ENCODE measurements at places on chromosomes 7 and 10.

- DNase-seq, result no peak
Measured at GRCh38 chr10:49257626-49258349, 41.2 kb upstream of the C10orf71 start.

GRCh38 chr10:102814873-102815661, 22.1 kb downstream of the CYP17A1 start:
- DNase-seq, result no peak

DNA sequence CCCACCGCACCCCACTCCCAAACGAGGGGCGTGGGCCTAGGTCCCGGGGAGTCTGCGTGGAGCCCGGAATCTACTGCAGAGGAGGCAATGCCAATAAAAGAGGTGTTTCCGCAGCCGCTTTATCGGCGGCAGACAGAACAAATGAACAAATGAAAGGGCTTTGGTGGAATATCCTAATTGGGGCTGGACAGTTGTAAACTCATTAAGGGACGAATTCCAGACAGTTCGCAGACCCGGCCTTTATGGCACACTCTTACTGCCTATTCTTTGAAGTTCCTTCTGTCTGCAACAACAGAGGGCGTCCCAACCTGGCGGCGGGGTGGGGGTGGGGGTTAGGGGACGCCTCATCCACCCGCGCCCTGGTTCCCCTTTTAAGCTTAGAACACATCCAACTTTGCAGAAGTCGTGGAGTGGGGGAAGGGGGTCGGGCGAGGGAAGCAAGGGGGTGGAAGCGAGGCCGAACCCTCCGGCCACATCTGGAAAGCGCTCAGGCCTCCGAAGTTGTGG, 4.1 kb downstream of the HOXA9 start:
- DNase-seq, result no peak

DNA sequence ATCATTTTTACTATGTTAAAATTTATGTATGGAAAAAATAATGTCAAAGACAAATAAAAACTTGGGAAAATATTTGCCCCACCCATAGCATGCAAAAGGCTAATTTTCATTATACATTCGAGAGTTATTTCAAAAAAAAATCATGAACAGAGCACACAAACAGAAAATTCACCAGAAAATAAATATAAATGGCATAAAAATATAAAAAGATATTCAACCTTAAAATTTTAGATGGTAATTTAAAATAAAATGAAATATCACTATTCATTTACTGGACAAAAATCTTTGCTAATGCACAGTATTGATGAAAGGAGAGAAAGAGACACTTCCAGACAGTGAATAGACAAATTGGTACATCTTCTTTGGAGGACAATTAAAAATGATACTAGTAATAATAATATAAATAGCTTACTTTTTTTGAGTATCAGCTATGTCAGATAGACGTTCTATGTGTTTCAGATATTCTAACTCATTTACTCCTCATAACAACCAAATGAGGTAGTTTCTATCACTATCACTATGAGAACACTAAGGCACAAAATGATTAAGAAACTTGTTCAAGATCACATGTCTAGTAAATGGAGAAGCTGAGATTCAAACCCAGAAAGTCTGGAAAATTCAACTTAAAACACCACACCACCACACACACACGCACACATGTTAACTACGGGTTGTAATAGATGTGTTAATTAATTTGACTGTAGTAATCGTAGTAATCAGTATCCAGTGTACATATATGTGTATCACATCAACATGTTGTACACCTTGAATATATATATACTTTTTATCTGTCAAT, 63.0 kb downstream of the CCDC71L start:
- no peak for DNase-seq

- peak; percentile 21 for DNase-seq
Measured at GRCh38 chr7:129780974-129781927, 169.7 kb downstream of the NRF1 start.

DNA sequence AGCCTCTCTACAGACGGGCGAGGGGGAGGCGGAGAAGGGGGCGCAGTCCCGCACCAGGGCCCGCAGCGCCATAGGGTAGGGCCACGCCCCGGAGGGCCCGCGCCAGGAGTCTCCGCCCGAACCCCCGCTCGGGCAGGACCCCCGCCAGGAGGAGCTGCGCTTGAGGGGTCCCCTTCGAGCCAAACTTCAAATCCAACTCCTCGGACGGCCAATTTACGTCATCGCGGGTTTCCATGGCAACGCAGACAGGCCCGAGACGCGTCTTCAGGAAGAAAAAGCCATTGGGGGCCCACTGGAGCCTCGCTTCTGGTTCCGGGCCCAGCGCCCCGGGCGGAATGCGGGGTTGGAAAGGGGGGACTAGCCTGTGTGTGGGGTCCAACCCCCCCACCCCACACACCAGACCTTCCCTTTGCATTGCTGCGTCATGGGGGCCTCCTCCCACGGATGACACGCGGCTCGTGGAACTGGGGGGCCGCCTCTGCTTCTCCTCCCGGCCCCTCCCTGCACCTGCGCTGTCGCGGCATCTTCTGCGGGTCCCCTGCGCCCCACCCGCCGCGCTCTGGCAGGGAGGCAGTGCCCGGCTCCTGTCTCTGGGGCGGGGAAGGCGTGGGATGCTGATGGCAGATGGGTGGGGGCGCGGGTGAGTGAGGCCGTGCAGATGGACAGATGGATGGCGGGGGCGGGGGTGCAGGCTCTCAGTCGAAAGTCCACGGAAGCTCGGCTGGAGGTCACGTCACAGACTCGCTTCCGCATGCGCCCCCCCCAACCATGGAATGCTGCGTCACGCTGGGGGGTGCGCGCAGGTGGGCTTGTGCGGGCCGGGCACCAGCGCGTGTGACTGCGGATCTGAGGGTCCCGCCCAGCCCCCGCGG, 1.2 kb downstream of the CALY start:
- DNase-seq, result no peak

- no peak for DNase-seq
Measured at GRCh38 chr7:112143136-112143535, 63.1 kb downstream of the DOCK4 start.

DNA sequence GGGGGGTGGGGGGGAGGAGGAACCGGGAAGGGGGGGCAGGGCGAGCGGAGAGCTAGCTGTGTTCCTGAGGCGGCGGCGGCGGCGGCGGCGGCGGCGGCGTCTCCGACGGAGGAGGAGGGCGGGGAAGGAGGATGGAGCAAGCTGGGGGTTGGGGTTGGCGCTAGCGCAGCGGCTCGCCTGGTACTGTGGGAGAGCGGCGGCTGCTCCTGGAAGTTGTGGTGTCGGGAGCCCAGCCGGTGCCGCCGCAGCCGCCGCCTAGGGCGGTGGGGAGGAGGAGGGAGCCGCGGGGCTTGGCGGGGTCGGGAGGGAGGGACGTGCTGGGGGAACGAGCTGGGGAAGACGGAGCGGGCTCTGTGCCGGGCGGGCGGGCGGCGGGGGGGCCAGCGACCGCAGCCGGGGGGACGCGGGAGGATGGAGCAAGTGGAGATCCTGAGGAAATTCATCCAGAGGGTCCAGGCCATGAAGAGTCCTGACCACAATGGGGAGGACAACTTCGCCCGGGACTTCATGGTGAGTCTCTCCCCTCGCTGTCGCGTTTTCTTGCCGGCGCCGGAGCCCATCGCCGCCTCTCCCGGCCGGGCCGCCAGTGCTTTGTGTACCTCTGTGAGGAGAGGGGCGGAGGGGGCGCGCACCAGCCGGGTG, at the start of gene PTPN12:
TSS of gene PTPN12 (plus strand) at position 160 of the 642 bp plus-strand sequence. CDS start at position 412, 252 bp downstream.
- DNase-seq, result no peak

- DNase-seq, result peak; percentile 29
Measured at GRCh38 chr7:88429382-88429781, 122.7 kb upstream of the STEAP4 start.

DNA sequence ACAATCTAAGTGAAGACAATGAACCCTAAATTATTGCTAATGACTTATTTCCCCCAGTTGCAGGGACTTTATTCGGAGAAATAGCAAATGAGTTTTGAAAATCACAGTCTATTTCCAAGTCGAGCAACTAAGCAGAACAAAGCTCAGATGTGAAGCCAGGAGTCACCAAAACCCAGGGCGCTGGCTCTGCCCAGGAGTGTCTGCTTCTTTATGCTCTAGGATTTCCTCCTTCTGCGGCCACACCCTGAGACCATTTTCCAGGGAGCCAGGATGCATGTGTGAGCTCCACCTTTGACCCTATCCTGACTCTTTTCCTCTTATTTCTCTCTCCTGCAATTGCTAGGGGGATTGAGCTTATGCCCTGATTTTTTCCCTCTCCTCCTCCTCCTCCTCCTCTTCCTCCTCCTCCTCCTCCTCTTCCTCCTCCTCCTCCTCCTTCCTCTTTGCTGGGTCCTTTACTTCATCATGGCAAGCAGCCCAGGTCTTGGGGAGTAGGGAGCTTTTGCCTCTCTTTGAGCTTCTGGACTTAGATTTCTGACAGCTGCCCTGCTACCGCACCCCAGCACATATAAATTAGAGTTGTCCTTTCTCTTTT, 234.4 kb downstream of the ARL4A start:
- DNase-seq, result no peak

DNA sequence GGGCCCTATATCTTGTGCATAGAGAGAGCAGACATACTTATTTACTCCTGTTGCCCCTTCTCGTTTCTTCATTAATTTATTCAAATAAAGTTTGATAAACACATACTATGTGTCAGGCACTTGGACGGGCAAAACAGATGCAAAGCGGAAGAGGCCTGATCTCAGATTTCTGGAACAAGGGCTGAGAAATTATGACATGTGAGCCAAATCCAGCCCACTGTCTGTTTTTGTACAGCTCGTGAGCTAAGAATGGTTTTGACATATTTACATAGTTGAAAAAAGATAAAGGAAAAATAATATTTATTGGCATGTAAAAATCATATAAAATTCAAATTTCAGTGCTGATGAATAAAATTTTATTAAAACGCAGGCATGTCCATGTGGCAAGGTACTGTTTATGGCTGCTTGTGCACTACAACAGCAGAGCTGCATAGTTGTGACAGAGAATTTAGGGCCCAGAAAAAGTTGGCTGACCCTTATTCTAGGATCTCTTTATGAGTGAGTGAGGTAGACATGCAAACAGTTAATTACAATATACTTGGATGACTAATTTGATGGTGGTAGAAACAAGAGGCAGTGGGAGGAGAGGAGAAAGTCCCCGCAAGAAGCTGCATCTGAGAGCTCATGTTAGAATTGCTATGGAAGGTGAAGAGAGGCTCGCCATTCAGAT, 68.1 kb upstream of the ITPRID1 start:
- no peak for DNase-seq

GRCh38 chr10:48324580-48324979, 18.1 kb downstream of the MAPK8 start:
- DNase-seq, result no peak

GRCh38 chr7:120475994-120476393, 203.0 kb downstream of the KCND2 start:
- no peak for DNase-seq

- DNase-seq, result no peak
Measured at GRCh38 chr10:51377070-51377931, 303.0 kb downstream of the PRKG1 start.

DNA sequence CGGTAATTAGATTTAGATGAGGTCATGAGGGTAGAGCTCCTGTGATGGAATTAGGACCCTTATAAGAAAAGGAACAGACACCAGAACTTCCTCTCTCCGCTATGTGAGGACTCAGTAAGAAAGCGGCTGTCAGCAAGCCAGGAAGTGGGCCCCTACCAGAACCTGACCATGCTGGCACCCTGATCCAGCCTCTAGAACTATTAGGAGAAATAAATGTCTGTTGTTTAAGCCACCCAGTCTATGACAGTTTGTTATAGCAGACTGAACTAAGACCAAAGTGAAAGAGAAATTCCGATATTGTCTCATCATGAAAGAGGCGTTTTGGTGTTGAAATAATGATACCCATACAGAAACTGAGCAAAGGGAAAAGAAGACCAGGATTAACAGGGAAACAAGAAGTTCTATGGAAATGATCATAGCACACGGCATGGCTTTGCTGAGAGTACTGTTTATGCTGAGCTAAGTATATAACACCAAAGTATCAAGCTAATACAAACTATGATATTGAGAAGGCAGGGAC, 9.2 kb downstream of the CLEC2L start:
- DNase-seq, result no peak

Data from urothelium cell line (cell line).